Stimulated activated CD4-positive, alpha-beta T cell treated with anti-CD3 and anti-CD28 coated beads, Interleukin-4, amount 100 ng/mL, for 48 hours (primary cell): ENCODE measurements at places on chromosomes 4 and X.

GRCh38 chr4:16195209-16195608 is 31.1 kb downstream of the TAPT1 start:
- no peak for DNase-seq

GRCh38 chrX:42955349-42955748 is 177.4 kb upstream of the PPP1R2C start:
- DNase-seq = no peak

- DNase-seq = no peak
Measured at GRCh38 chrX:122833230-122833629, 350.8 kb upstream of the GRIA3 start.

DNA sequence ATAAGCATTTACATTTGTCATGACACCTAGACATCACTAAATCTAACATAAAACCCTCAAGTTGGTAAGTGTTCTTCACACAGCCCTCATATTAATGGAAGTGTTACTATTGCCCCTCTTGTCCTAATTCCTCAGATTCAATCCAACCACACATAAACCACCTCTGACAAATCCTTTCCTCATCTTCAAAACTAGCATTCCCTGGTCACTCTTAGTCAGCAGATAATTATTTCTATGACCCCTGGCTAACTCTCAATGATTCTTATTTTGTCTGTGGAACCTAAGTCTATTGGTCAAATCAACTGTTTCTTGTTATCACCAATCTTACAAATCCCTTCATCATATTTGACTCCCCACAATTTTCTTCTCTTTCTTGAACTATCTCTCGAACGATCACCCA is 168.6 kb downstream of the PPP3CA start:
- no peak for DNase-seq

DNA sequence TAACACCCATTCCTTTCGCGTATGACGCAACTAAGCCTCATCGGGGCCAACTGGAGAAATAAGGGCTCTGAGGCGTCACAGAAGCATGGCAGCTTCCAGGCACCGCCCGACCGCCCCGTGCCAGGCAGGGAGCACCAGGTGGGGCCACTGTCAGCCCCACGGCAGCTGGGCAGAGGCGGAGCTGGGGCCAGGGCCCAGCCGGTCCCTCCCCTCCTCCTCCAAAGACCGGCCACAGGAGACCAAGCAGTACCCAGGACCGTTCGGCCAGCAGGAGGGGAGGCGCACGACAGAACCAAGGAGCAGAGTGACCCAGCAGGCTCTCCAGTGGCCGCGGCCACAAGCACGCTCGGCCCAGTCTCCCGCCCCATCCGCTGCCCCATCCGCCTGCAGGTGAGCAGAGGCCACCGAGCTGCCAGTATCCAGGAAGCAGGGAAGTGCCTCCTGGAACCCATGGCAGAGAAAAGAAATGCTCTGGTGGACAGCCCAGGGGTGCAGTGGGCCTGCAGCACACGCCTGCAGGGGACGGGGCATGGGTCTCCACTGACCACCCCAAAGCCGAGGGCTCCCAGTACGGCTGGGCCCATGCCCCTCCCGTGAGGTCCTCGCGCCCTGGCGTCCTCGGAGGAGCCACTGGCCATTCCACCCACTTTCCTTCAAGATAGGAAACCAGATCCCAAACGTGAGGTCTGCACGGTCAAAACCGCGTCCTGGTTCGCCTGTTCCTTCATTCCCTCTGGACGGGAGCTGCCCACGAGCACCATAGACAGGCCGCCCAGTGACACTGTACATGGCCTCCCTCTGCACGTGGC is 9.6 kb downstream of the CTBP1 start:
- no peak for DNase-seq

DNA sequence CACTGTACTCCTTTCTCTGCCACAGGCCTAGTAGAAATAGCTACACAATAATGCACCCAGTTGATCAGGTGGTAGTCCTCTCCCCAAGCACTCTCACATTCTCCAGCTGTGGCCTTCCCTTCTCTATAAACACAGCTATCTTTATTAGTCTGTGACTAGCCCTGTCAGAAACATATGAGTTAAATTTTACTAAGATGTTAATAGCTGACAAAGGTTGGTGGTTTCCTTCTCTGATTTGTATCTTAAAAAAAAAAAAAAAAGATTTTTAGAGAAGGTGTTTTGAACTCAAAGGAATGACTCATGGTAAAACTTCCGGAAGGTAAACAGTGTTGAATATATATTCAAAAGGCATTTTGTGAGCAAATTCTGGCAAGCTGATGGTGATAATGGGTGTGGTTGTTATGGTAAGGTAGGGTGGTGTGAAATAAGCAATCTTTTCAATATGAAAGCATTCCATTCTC is 327.4 kb downstream of the PPP3CA start:
- no peak for DNase-seq

GRCh38 chr4:117478702-117479101 is 393.3 kb upstream of the TRAM1L1 start:
- DNase-seq = no peak
